ENCODE measurements at places on chromosomes 1 and 21. TPM values are rescaled to one million over a fixed set of nuclear protein-coding genes. Genes with fewer than 3 reads are reported as not detected.

Gene SELENON
- 50.8 TPM for total RNA-seq

Gene LGALS8
- 62.0 TPM for total RNA-seq

Gene CRNN
- not detected for total RNA-seq

Gene CD52
- total RNA-seq, result 1.2 TPM

Gene MATN1
- total RNA-seq, result not detected

Gene IPO13
- 29.2 TPM for total RNA-seq

Gene PLA2G4A
- 1.7 TPM for total RNA-seq

Gene OVAAL
- not detected for total RNA-seq

Gene CTSK
- 4.0 TPM for total RNA-seq

Gene SPRR2G
- total RNA-seq, result not detected

Gene GPR25
- total RNA-seq, result not detected

Measured in kidney epithelial cell (primary cell).